Uterus (tissue), 4 donors: ENCODE measurements at places on chromosomes 2 and 18. TPM values are rescaled to one million over a fixed set of nuclear protein-coding genes. Genes with fewer than 3 reads are reported as not detected.

Gene NT5C1B
- not detected for total RNA-seq

Gene ZNF385B
- total RNA-seq: 3.3 TPM

Gene POTEI
- total RNA-seq: 0.35 TPM

Gene POTEJ
- total RNA-seq: not detected

Gene DNER
- 1.9 TPM for total RNA-seq
